Muscle of leg (tissue), 16 donors: ENCODE measurements at places on chromosomes 7 and 10.
A peak's percentile ranks its signal among the peaks of the same experiment; 100 is the strongest.

DNA sequence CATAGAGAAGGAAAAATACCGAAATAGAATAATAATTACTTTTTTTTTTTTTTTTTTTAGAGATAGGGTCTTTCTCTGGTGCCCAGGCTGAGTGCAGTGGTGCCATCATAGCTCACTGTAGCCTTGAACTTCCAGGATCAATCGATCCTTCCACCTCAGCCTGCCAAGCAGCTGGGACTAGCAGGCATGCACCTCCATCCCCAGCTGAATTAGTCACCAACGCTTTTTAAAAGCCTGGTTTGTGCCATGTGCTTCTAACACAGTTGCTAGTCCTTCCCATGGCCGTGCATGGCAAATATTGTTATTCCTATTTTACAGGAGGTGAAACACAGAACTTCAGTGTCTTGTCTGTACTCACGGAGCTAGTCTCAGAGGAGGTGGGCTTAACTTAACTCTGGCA, 23.2 kb downstream of the LYZL2 start:
- no peak for DNase-seq

DNA sequence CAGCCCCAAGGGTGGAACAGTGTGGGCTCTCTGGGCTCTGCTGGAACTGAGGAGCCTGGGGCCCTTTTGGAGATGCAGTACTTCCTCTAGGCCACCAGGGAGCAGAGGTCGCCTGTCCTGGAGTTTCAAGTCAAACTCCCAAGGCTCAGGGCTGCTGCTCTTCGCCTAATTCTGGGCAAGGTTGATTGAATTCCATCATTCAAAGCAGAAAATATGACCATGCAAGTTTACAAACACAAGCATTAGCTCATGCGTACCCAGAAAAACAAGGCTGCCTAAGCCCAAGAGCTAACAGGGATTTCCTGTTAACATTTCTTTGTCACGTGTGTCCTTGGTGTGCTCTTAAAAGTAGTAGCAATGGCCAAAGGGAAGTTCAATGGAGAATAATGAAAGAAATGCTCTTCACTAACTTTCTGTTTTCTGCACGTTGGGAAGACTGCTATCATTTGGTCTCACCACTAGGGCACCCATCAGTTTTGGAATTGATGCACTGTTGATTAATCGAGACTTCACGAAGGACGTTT, 20.1 kb downstream of the LDB3 start:
- DNase-seq, result peak; percentile 73

DNA sequence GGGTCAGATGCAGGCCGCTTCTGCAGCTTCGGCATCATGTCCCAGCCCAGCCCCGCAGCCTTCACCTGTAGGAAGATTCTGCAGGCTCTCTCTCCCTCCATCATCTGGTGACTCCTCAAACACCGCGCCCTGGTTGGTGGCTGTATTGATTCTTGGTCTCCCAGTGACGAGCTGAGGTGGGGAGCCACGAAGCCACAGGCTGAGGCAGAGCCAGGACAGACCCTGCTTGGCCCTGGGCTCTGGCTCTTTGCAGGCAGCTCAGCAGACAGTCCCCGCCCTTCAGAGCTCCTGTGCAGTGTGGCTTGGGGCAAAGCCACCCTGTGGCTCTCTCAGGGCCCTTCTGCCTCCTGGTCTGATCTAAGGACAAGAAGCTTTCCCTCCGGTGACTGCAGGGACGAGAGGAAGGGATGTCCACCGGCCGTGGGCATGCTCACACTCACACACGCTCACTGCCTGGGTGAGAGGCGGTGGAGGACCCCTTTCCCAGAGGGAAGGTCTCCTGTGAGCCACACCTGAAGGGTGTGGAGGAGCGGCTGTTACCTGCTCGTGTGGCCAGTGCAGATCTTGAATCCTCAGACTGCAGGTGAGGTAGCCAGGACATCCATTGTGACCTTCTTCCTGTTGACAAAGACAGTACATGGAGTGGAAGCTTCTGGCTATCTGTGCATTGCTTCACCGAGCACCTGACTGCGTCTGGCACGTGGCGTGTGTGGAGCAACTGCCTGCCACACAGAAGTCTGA, 79.6 kb downstream of the INPP5A start:
- no peak for DNase-seq

DNA sequence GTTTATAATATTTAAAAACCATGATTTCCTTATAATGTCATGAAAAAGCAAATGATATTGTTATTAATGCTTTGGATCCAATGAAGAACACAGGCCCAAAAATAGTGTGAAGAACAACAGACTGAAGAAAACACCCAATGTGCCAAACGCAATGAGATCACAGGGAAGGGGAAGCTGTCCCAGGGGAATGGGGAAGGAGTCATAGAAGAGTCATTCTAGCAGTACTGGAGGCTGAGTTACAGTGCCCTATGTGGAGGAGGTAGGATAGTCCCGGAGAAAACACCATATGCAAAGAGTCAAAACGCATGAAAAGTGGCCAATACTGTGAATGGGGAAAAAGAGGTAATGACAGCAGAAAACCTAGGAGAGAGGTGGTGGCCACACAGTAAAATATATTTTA, 50.9 kb downstream of the TPK1 start:
- no peak for DNase-seq

GRCh38 chr10:120459185-120459584, 2.2 kb downstream of the PLPP4 start:
- DNase-seq, result no peak

DNA sequence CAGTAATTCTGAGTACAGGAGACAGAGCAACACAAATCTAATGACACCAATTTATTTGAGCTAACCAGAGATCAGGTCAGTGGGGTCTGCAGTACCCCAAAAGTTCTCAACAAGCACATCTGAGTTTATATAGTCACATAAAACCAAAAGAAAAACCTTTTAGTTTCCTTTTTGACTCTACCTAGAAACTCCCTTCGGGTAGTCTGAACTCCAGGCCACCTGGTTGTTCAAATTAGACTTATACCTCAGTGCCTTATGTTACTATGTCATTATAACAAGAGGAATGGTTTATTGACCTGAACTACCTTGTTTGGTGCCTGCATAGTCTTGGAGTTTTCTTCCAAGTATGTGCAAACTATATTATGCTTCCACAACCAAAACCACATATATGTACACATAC, 14.6 kb downstream of the ZCWPW1 start:
- DNase-seq, result no peak

- no peak for DNase-seq
Observed at GRCh38 chr7:134355927-134356326, 39.2 kb upstream of the SLC35B4 start.
